ENCODE measurements at places on chromosomes 16 and 17.

- no peak for DNase-seq
These were observed 20.2 kb downstream of the TBCD start for GRCh38 chr17:82772026-82772425.

DNA sequence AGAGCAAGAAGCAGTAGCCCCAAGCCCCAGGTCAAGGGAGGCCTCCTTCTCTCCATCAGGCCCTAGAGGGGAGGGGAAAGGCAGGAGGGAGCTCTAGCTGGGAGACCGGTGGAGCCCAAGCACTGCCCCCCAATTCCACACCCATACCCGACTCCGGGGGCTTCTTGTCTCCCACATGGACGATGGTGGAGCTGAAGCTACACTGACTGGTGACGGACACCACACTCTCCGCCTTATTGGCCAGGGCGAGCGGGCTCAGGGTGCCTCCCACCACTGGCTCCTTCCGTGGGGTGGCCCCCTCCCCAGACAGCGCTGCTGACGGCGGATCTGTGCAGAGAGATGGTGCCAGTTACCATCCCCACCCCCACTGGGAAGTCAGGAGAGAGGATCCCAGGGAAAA lies 6.4 kb downstream of the PER1 start:
- DNase-seq: no peak

GRCh38 chr17:35160354-35161201 lies 13.0 kb downstream of the UNC45B start:
- DNase-seq: no peak

- DNase-seq: no peak
These were observed 6.8 kb upstream of the ANKS4B start for GRCh38 chr16:21226749-21227148.

Data from DMS79 treated with DMSO at 0.1 percent for 48 hours (cell line).